ENCODE measurements at places on chromosomes 5 and 9.

DNA sequence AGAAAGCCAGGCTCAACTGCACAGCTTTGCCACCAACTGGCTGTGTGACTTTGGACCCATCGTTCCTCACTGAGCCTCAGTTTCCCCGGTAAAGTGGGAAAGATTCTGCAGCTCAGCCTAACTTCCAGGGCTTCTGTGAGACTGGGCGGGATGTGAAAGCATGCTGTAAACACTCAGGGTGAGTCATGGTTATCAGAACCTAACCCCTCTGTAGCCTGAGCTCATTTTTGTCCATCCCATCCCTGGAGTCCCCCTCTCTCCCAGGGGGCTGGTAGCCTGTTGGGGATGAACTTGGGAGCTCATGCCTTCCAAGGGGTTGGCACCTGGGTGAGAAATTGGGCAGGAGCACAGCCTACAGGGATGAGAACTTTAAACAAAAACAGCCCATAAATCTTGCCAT, 2.3 kb downstream of the CCDC69 start:
- DNase-seq: no peak

DNA sequence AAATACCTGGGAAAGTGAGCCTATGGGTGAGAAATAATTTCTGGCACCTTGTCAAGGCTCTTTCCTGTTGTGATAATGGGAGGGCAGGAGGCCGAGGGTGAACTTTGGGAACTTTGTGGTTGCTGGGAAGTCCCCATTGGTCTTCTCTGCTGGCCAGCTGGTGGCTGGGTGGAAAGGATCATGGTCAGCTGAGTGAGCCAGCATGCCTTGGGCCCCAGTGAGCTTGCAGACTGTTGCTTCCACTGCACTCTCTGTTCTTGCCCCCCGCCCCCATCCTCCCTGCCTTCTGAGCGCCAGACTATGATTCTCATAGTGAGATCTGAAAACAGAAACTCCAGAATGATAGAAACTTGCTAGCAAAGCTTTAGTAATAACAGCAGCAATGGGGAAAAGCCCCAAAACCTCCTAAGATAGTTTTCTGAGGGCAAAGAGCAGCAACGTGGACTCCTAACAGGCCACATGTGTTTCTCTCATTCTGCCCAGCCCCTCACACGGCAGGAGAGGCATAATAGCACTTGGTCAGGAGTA, 139.2 kb upstream of the SMARCA2 start:
- DNase-seq: peak; percentile 77

- DNase-seq: no peak
Measured at GRCh38 chr5:127064253-127064840, 9.0 kb downstream of the C5orf63 start.

DNA sequence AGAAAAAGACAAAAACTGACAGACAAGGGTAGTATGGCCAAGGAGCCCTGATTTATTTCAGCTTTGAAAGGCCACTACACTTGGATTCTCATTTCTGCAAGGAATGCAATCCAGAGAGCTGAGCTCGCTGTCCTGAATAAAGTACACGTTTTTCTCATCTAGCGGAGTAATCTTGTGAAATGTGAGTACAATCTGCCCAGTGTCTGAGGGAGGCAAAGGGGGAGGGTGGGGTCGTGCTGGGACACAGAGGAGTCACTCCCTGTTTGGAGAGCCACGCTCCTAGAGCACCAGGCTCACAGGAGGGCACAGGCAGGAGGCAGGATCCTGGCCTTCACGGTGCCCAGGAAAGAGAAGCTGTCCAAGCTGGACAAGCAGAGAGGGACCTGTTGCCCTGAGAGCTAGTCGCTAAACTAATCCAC, 51.0 kb upstream of the IFNK start:
- DNase-seq: no peak

GRCh38 chr5:102623329-102624065, 124.7 kb upstream of the SLCO6A1 start:
- no peak for DNase-seq

DNA sequence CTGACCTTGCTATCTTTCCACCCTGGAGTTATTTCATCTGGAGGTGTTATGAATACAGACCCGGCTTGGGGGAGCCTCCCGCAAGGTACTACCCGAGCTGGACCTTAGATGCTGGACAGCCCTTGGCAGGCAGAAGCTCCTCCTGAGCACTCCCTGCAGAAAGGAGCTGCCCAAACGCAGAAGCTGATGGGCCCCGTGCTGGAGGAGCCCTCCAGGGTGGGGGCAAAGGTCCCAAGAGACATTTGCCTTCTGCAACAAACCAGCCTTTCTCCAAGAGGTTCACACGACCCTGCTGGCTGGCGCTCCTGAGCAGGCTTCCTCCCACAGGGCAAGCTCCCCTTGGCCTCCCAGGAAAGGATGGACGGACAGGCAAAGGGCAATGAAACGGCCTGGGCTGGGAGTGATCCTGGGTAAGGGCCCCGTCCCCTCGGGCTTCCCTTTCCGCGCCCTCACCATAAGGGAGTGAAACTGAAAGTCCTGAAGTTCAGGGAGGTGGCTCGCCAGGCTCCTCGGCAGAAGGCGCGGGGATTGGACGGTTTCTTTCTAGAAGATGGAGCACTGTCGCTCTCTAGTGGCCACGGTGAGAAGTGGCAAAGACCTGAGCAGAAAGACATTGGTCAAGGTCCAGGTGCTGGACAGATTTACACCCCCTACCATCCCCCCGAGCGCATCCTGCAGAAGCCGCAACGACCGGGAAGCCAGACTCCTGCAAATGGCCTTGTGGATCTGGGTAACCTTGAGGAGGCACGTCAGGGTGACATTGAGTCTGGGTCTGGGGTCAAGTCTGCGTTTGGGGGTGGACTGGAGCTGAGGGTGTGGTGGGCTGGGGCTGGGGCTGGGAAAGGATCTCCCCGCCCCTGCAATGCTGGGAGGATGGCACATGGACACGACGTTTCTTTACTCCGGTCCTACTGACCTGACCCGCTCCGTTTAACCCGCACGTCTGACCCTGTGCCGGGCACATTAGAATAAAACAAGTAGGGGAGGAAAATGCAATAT, 56.4 kb downstream of the NEURL1B start:
- peak; percentile 91 for DNase-seq

DNA sequence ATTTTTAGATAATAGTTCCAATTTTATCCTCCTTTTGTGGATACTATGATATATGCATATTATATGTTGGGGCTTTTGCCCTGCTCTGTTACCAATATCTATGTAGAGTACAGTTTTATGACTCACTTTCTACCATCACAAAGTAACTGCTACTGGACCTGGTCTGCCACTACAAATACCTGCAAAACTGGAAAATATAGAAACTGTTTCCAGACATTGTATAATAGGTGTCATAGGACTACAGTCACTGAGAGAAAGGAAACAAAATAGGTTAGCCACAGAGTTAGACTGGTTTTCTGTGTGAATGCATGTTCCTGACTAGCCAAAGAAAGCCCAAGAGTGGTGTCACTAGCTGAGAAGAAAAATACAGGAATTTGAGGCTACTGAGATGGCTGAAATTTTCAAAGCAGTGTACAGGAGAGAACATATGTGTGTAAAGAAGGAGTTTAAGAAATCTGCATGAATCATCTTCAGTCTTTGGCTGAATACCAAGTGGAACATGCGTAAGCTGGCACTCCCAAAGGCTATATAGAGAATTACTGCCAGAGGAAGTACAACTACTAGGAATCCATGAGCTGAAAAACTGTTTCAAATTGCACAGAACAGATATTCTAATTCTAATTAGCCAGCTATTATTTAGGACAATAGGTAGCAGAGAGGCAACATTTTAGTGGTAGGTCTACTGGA, 29.0 kb upstream of the FAM174A start:
- no peak for DNase-seq

GRCh38 chr5:122611406-122611805, 163.5 kb upstream of the SNX2 start:
- DNase-seq: no peak

Data from activated CD8-positive, alpha-beta memory T cell treated with anti-CD3 and anti-CD28 coated beads for 24 hours (primary cell).